ENCODE measurements at places on chromosomes 13 and 19. TPM values are rescaled to one million over a fixed set of nuclear protein-coding genes. Genes with fewer than 3 reads are reported as not detected.

DNA sequence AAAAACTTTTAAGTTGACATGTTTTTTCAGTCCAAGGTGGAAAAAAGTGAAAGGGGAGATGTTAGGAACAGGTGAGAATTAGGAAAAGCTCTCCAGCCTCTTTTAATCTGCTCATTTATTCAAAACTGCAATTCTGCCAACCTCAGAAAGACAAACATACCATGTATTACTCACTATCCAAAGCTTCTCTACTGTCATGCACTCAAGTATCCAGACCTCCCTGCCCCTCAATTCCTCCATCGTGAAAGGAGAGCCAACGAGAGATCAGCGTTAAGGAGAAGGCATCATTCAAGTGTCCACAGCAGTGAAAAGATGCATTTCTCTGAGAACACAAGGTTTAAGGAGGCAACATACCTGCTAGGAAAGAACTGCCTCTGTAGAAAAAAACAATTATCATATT, 24.5 kb downstream of the DIAPH3 start:
- no peaks in the 10 kb centered on the region for H3K4me1 ChIP-seq
- no peak for DNase-seq
- no peaks in the 10 kb centered on the region for H3K36me3 ChIP-seq
- H3K4me3 ChIP-seq = no peak overlapping the region

Gene ZNF534
- 0.44 TPM for total RNA-seq

GRCh38 chr13:61276401-61276800, 139.2 kb downstream of the PCDH20 start:
- H3K4me3 ChIP-seq = no peak overlapping the region
- H3K27me3 ChIP-seq = no peaks in the 10 kb centered on the region
- H3K4me1 ChIP-seq = no peaks in the 10 kb centered on the region
- no peak for DNase-seq
- H3K36me3 ChIP-seq = no peaks in the 10 kb centered on the region

- no peaks in the 10 kb centered on the region for H3K36me3 ChIP-seq
- H3K27me3 ChIP-seq = no peaks in the 10 kb centered on the region
- no peak overlapping the region for H3K4me3 ChIP-seq
- no peaks in the 10 kb centered on the region for H3K4me1 ChIP-seq
- DNase-seq = no peak
Observed at GRCh38 chr13:66895780-66896179, 334.4 kb downstream of the PCDH9 start.

GRCh38 chr19:16381756-16382401, 57.3 kb downstream of the KLF2 start:
- peak overlapping the region; percentile 26 for H3K4me3 ChIP-seq
- H3K4me1 ChIP-seq = peaks cover 63% of the 10 kb centered on the region
- peak overlapping the region; percentile 91 for H3K27ac ChIP-seq
- DNase-seq = peak; percentile 80

- peaks cover 38% of the 10 kb centered on the region for H3K27me3 ChIP-seq
- DNase-seq = no peak
- no peak overlapping the region for H3K27ac ChIP-seq
Observed at GRCh38 chr19:51503896-51504295, 2.3 kb upstream of the SIGLEC12 start.

- peaks cover 47% of the 10 kb centered on the region for H3K4me1 ChIP-seq
- H3K4me3 ChIP-seq = peak overlapping the region; percentile 85
- H3K36me3 ChIP-seq = peaks cover 7% of the 10 kb centered on the region
Observed at GRCh38 chr19:17337675-17338432, 501 bp downstream of the GTPBP3 start.

Data from left ventricle myocardium inferior (tissue), 1 donor.